ENCODE measurements at places on chromosomes 3 and 15. TPM values are rescaled to one million over a fixed set of nuclear protein-coding genes. Genes with fewer than 3 reads are reported as not detected.

GRCh38 chr15:60572541-60573421, 93.8 kb upstream of the ICE2 start:
- H3K27me3 ChIP-seq: no peaks in the 10 kb centered on the region
- H3K4me3 ChIP-seq: no peak overlapping the region
- no peak for DNase-seq
- peaks cover 31% of the 10 kb centered on the region for H3K4me1 ChIP-seq
- H3K36me3 ChIP-seq: no peaks in the 10 kb centered on the region

GRCh38 chr3:26099692-26100091, 309.8 kb downstream of the OXSM start:
- no peaks in the 10 kb centered on the region for H3K36me3 ChIP-seq
- no peaks in the 10 kb centered on the region for H3K4me1 ChIP-seq
- H3K27me3 ChIP-seq: no peaks in the 10 kb centered on the region
- no peak overlapping the region for H3K27ac ChIP-seq
- H3K4me3 ChIP-seq: no peak overlapping the region

DNA sequence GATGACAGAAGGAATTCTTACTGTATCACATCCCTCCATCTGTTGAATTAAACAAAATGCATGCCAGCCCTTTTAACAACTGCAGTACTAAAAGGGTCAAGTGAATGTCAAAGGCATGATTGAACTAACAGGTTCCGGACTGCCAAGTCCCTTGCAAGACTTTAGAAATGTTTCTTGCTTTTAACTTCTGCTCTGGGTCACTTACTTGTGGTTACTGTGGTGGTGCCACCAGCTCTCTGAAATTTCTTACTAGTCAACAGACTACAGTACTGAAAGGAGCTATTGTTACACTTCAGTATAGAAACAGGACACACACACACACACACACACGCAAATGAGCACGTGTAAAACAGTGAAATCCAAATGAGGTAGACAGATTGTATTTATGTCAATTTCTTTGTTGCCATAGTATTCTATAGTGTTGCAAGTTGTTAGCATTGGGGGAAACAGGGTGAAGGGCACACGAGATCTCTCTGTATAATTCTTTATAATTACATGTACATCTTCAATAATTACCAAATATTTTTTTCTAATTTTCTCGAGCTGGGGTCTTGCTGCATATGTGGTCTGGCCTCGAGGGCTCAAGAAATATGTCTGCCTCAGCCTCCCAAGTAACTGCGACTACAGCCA, 79.9 kb upstream of the SLC25A26 start:
- no peaks in the 10 kb centered on the region for H3K4me1 ChIP-seq
- H3K36me3 ChIP-seq: no peaks in the 10 kb centered on the region
- H3K4me3 ChIP-seq: no peak overlapping the region
- DNase-seq: no peak
- H3K27me3 ChIP-seq: no peaks in the 10 kb centered on the region
- H3K27ac ChIP-seq: no peak overlapping the region

GRCh38 chr3:152149832-152150231, 118.9 kb upstream of the MBNL1 start:
- no peak overlapping the region for H3K27ac ChIP-seq
- no peaks in the 10 kb centered on the region for H3K27me3 ChIP-seq
- H3K36me3 ChIP-seq: no peaks in the 10 kb centered on the region
- no peak for DNase-seq
- H3K4me1 ChIP-seq: no peaks in the 10 kb centered on the region

- H3K4me3 ChIP-seq: no peak overlapping the region
- no peaks in the 10 kb centered on the region for H3K36me3 ChIP-seq
- H3K27me3 ChIP-seq: no peaks in the 10 kb centered on the region
- DNase-seq: no peak
- no peak overlapping the region for H3K27ac ChIP-seq
Observed at GRCh38 chr3:172159376-172159775, 120.0 kb downstream of the FNDC3B start.

- no peak overlapping the region for H3K4me3 ChIP-seq
- H3K36me3 ChIP-seq: no peaks in the 10 kb centered on the region
- H3K27ac ChIP-seq: no peak overlapping the region
Observed at GRCh38 chr3:31924610-31925270, 56.3 kb downstream of the OSBPL10 start.

DNA sequence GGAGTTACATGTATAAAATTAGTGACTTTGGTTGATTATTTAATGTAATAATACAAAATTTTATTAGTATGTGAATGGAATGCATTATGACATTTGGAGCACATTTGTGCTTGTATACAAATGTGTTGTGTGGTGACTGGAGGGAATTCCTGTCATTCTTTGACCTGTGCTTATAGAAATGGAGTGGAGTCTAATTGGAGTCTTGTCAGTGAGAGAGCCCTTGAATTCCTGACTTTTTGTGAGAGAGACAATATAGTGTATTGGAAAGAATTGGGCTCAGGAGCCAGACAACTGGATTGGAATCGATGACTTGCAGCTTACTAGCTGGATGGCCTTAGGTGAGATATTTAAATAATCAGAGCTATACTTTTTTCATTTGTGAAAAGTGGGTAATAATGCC, 9.4 kb downstream of the TCF12 start:
- no peak overlapping the region for H3K4me3 ChIP-seq
- peaks cover 57% of the 10 kb centered on the region for H3K4me1 ChIP-seq
- no peaks in the 10 kb centered on the region for H3K27me3 ChIP-seq
- H3K27ac ChIP-seq: no peak overlapping the region
- DNase-seq: no peak

GRCh38 chr15:63820210-63820609, 13.5 kb downstream of the HERC1 start:
- no peaks in the 10 kb centered on the region for H3K27me3 ChIP-seq
- H3K36me3 ChIP-seq: no peaks in the 10 kb centered on the region
- DNase-seq: no peak

DNA sequence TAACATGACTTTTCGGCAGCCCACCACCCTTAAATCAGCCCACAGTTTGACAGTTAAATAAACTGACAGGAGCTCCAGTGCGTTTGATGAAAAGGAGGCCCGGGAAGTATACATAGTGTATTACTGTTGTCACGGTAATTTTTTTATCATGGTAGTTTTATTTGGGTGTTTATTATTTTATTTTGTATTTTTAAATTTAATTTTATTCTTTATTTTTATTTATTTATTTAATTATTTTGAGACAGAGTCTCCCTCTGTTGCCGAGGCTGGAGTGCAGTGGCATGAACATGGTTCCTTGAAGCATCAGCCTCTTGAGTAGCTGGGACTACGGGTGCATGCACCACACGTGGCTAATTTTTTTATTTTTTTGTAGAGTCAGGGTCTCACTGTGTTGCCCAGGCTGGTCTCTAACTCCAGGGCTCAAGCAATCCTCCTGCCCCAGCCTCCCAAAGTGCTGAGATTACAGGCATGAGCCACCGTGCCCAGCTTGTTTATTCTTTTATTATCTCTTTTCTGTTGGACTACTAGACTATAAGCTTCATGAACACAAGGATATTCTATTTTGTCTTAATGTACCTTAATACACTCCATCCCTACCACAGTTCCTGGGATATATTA, 65.3 kb downstream of the LRCH3 start:
- H3K27ac ChIP-seq: no peak overlapping the region
- DNase-seq: no peak
- H3K27me3 ChIP-seq: no peaks in the 10 kb centered on the region
- no peak overlapping the region for H3K4me3 ChIP-seq
- H3K4me1 ChIP-seq: no peaks in the 10 kb centered on the region

- H3K27me3 ChIP-seq: no peaks in the 10 kb centered on the region
- H3K4me1 ChIP-seq: no peaks in the 10 kb centered on the region
- no peak overlapping the region for H3K4me3 ChIP-seq
- H3K27ac ChIP-seq: no peak overlapping the region
Observed at GRCh38 chr3:150968341-150969035, 4.0 kb downstream of the CLRN1 start.

DNA sequence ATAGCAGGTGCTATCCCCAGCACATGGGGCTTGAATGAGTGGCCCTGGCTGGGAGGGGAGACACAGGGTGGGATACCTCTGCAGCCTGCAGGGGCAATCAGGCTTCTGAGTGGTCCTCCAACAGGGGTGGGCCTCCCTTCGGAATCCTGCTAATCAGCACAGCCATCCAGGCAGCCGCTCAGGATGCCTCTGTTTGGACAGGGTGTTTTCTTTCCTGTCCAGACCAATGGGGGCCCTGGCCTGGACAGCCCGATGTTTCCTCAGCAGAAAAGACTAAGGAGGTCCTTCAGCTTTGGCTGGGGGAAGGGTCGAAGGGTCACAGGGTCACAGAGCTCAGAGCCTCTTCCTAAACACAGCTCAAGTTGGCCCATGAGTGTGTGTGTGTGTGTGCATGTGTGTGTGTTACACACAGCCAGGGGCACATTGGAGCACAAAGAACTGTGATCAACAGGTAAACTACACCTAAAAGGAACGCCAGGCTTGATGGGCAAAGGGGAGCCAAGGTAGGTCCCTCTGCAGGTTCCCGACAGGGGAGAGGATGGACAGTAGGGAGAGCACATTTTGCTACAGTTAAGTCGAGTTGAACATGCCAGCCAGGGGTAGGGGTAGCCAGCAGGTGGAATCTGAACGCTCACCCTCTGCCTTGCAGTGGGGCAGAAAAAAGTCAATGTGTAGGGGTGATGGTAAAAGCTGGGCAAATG, 1.1 kb upstream of the HAPLN3 start:
- H3K27me3 ChIP-seq: peaks cover 21% of the 10 kb centered on the region
- no peak overlapping the region for H3K27ac ChIP-seq

GRCh38 chr3:156576651-156577348, 21.9 kb upstream of the SSR3 start:
- H3K27me3 ChIP-seq: no peaks in the 10 kb centered on the region
- no peak for DNase-seq
- no peaks in the 10 kb centered on the region for H3K36me3 ChIP-seq
- peaks cover 13% of the 10 kb centered on the region for H3K4me1 ChIP-seq
- H3K4me3 ChIP-seq: no peak overlapping the region
- no peak overlapping the region for H3K27ac ChIP-seq

DNA sequence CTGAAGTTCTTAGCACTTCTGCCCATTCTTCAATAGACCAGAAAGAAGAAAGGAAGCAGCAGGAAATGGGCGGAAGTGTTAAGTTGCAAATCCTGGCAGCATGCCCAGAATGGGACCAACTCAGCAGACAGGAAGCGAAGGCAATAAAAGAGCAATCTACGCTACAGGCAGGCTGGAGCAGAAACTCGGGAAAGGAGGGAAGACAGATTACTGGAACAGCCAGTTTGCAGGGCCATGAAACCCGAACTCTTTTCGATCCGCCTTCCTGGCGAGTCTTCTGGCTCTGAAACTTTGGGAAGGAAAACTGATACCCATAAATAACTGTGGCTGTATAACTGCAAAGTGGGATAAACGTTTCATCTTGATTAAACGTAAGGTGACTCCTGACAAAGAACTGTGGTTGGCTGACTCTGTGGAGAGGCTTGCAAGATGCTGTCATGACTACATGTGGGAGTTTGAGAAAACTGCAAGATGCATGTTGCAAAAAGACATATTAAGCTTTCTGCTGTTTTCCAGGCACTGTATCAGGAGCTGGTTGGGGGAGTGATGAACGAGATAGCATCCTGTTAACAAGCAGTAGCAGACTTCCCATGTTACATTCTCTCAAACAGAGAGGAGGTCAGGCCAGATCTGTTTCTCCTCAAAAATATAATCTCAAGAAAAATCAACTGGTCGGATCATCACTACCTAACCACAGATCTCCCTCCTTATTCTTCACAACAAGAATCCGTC, 67.8 kb downstream of the FMN1 start:
- no peak overlapping the region for H3K27ac ChIP-seq
- no peak overlapping the region for H3K4me3 ChIP-seq
- no peaks in the 10 kb centered on the region for H3K27me3 ChIP-seq
- peaks cover 14% of the 10 kb centered on the region for H3K4me1 ChIP-seq
- H3K36me3 ChIP-seq: no peaks in the 10 kb centered on the region
- peak; percentile 70 for DNase-seq

GRCh38 chr3:32816439-32817256, 1.1 kb upstream of the TRIM71 start:
- H3K4me1 ChIP-seq: peaks cover 16% of the 10 kb centered on the region
- no peaks in the 10 kb centered on the region for H3K36me3 ChIP-seq

DNA sequence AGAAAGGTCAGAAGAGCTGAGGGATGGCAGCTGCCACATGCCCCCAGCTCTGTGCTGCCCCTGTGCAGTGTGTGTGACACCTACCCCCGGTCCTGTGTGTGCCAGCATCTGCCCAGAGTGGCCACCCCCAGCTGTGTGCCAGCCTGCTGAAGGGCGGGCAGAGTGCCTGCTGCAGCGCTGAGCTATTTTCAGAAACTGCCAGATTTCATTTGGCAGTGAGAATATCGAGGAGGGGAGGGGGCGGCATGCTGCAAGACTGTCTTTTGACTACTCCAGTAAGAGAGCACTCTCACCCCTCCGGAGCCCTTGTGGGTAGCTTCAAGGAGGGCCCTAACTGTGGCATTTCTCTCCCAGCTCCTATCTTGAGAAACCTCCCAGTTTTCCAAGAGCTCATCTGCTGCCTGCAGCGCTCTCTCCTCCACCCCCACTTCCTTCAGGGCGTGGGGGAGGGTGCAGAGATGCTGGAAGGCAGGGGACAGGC, 25.2 kb upstream of the DOCK3 start:
- no peaks in the 10 kb centered on the region for H3K27me3 ChIP-seq
- DNase-seq: no peak
- H3K4me3 ChIP-seq: no peak overlapping the region
- H3K36me3 ChIP-seq: peaks cover 49% of the 10 kb centered on the region
- H3K27ac ChIP-seq: no peak overlapping the region
- H3K4me1 ChIP-seq: no peaks in the 10 kb centered on the region

- no peak overlapping the region for H3K4me3 ChIP-seq
- H3K36me3 ChIP-seq: no peaks in the 10 kb centered on the region
- H3K27ac ChIP-seq: no peak overlapping the region
- DNase-seq: no peak
Observed at GRCh38 chr3:120496278-120497002, 45.6 kb upstream of the FSTL1 start.

- no peaks in the 10 kb centered on the region for H3K27me3 ChIP-seq
- H3K4me1 ChIP-seq: no peaks in the 10 kb centered on the region
- H3K36me3 ChIP-seq: no peaks in the 10 kb centered on the region
- no peak overlapping the region for H3K4me3 ChIP-seq
- DNase-seq: no peak
Observed at GRCh38 chr3:134605556-134605955, 45.3 kb downstream of the KY start.

The CCDC191 gene
- total RNA-seq: 6.4 TPM

The INSYN1 gene
- 3.8 TPM for total RNA-seq

The OGG1 gene
- 21.5 TPM for total RNA-seq

The CHDH gene
- 17.3 TPM for total RNA-seq

The CNTN3 gene
- total RNA-seq: 1.9 TPM

The DUOXA1 gene
- 131 TPM for total RNA-seq

The MYL3 gene
- total RNA-seq: 2.0 TPM

Data from lower lobe of right lung (tissue), 2 donors.